ENCODE measurements at places on chromosomes 3 and 15.

- DNase-seq, result no peak
These were observed 5.5 kb downstream of the CPLX3 start for GRCh38 chr15:74831813-74832495.

- no peak for DNase-seq
These were observed 298 bp downstream of the BCL2L10 start for GRCh38 chr15:52112203-52112750.

GRCh38 chr15:68261241-68261640 lies 16.3 kb upstream of the FEM1B start:
- DNase-seq, result no peak

GRCh38 chr3:159886050-159886449 lies 102.6 kb upstream of the IL12A start:
- DNase-seq, result no peak
